ENCODE measurements at places on chromosomes 3 and 15. TPM values are rescaled to one million over a fixed set of nuclear protein-coding genes. Genes with fewer than 3 reads are reported as not detected.
A peak's percentile ranks its signal among the peaks of the same experiment; 100 is the strongest.

The RLBP1 gene
- total RNA-seq, result under 0.01 TPM

The PTPRG gene
- total RNA-seq, result 148 TPM

The C15orf39 gene
- total RNA-seq, result 6.5 TPM

The MAP6D1 gene
- 0.59 TPM for total RNA-seq

The CHRNA3 gene
- total RNA-seq, result not detected

The TRIM42 gene
- total RNA-seq, result not detected

The DPP8 gene
- 40.9 TPM for total RNA-seq

The KY gene
- total RNA-seq, result 2.1 TPM

The STARD5 gene
- total RNA-seq, result 6.5 TPM

The DUOXA2 gene
- not detected for total RNA-seq

GRCh38 chr3:32972482-32973146, 21.2 kb downstream of the CCR4 start:
- DNase-seq, result no peak

DNA sequence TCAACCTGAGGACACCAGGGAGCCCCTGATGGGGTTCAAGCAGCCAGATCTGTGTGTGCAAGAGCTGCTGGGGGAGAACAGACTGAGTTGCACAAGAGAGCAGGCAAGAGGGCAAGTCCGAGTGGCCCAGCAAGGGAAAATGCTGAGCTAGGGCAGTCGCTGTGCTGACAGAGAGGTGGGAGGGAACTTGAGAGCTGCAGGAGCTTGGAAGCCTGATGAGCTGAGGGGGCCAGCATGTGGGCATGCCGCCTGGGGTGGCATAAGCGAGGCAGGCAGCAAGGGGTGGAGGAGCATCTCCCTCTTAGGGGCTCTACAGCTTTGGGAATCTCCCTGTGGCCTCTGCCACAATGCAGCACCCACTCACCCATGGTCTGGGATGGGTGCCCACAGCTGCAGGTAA, 4.7 kb upstream of the CORO2B start:
- no peak for DNase-seq

DNA sequence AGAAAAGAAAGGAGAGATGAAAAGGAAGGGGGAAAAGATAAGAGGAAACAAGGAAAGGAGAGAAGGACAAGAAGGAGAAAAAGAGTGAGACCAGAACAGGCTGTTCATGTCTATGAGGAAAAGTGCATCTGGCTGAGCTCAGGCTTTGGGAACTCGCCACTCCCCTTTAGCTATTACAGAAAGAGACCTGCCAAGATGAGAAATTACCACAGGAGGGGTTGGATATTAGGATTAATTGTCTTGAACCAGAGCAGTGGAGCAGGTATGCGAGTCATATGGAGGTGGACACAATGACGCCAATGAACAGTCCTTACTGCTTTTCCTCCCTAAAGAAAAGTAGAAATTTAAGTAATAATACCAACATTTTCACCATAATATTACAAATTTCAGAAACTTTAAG, 577.0 kb upstream of the ARRDC4 start:
- DNase-seq, result no peak

DNA sequence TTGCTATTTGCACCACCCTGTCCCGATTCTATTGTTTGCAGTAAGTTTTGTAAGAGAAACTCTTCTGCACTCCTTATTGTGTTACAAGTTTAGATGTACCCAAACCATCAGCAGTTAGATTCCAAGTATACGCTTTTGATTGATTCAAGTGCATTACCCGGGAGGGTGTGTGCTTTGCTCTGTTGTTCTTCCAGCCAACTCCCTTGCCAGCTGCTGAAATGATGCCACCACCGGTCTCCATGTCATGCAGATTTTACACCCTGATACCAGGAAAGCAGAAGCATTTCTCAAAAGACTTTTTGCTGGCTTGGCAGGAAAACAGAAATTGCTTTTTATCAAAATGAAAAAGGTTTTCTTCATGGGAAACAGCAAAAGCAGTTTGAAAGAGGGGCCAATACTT, 1006.6 kb upstream of the CFAP20DC start:
- no peak for DNase-seq

DNA sequence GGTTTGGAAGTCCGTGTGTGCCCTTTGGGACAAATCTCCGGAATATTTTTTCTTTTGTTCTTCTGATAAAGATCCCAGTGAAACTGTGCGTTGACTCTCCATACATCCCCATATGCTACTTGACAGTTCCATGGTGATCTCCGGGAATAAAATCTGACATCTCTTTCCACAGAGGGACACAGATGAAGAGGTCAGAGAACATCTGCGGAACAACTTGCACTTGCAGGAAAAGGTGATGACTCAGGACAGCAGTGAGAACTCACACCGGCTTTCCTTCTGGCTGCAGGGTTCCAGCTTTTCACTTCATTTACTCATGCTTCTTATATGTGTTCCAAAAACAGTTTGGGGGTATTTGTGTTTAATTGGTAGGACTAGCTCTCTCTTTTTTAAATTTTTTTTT, 157.5 kb upstream of the CHRM5 start:
- DNase-seq, result no peak

GRCh38 chr3:35335703-35336102, 303.6 kb upstream of the ARPP21 start:
- no peak for DNase-seq

DNA sequence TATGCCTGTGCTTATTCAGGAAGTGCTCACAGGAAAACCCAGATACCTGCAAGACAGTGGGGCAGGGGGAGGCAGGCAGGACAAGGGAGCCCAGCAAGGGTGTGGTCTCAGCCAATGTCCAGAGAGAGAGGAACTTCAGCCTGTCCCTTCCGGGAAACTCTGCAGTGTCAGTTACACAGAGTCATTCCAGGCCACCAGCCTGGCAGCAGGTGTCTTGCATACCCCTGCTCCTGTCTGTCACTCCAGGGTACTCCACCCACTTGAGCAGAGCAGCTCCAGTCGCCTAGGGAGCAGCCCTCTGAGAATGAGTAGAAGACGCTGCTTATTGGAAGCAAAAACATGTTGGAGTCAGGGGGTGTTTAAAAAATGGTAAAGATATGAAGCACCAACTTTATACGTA, 431.2 kb upstream of the RGMA start:
- DNase-seq, result no peak

DNA sequence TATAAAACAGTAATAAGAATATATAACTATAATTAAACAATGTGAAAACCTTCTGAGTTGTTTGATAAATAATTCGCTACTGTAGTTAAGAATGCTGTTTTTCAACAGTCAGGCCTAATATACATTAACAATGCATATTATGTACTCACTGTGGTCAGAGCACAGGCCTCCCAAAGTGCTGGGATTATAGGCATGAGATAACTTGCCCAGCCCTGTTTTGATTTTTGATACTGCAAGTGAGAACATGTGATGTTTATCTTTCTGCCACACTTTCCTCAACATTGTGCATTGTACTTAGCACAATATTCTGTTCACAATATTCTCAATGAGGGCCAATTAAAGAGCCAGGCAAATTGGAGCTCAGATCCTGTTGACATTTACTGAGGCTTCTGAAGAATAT, 274.5 kb upstream of the RARB start:
- no peak for DNase-seq

GRCh38 chr3:127157171-127157828, 35.6 kb upstream of the PRR23E start:
- DNase-seq, result no peak

GRCh38 chr3:87203809-87204208, 23.3 kb upstream of the CHMP2B start:
- no peak for DNase-seq

- no peak for DNase-seq
These were observed 44.6 kb upstream of the POU1F1 start for GRCh38 chr3:87320756-87321626.

GRCh38 chr15:77057685-77058084, 13.2 kb downstream of the TSPAN3 start:
- no peak for DNase-seq

DNA sequence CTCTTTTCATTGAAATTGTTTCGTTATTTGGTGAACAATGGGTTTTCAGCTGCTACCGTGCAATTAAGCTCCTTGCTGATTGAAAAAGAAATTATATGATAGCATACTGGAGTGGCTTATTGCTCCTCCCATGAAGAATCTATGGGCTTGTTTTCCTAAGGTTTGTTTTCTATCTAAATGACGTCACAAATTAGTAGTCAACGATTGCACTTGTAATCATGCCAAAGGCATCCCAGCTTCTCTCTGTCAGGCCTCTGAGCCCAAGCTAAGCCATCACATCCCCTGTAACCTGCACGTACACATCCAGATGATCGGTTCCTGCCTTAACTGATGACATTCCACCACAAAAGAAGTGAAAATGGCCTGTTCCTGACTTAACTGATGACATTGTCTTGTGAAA, 388.0 kb upstream of the LMCD1 start:
- no peak for DNase-seq

DNA sequence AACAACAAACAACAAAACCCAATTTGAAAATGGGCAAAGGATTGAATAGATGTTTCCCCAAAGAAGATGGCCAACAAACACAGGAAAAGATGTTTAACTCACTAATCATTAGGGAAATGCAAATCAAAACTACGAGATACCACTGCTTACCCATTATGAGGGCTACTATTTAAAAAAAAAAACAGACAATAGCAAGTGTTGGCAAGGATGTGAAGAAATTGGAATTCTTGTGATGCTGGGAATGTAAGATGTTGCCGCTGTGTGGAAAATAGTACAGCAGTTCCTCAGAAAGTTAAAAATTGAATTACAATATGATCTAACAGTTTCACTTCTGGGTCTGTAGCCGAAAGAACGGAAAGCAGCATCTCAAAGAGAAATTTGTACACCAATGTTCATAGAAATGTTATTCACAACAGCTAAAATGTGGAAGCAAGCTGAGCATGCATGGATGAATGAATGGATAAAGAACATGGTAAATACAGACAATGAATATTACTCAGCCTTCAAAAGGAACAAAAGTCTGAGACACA, 121.9 kb downstream of the CHSY1 start:
- no peak for DNase-seq

- DNase-seq, result peak; percentile 87
These were observed 517 bp downstream of the TMA7 start for GRCh38 chr3:48440590-48440958.

- peak; percentile 29 for DNase-seq
These were observed 192.7 kb upstream of the HES1 start for GRCh38 chr3:193943200-193943599.

- no peak for DNase-seq
These were observed 66.3 kb downstream of the ATP2B2 start for GRCh38 chr3:10438902-10439610.

DNA sequence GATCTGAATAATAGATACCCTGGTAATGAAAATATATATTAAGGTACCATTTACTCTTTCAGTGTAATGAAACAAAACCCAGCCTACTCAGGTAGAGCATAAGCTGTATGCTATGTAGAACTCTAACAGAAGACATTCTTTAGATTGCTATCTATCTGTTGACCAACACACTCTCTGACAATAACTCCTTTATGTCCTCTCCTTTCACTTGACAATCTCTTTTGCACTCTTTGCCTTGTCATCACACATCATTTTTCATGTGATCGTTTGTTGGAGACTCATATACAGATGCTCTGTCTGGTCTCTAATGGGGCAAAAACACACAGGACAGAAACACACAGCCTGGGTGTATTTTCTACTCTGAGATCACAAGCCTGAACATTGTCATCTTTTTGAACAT, 35.4 kb upstream of the SUCLG2 start:
- DNase-seq, result no peak

DNA sequence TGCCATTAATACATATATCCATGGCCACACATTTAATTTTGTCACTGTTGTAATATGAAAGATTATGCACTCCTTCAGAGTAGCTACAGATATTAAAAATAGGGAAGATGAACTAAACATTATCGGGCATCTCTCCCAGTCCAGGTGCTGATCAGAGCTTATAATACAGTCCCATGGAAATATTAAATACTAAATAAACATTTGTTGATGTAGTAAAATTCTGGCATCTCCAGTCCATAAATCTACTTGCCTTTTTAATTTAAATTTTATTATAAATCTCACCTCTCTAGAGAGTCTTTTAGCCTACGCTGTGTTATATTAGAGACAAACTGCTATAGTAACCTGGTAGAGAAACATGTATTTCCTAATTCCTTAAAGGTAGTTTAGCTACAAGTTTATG, 297.6 kb downstream of the GRM7 start:
- DNase-seq, result no peak

- DNase-seq, result peak; percentile 95
These were observed 46.6 kb upstream of the ATP2B2 start for GRCh38 chr3:10551821-10552630.

GRCh38 chr3:80734483-80734882, 966.7 kb upstream of the ROBO1 start:
- no peak for DNase-seq

GRCh38 chr3:52057812-52058495, 1.6 kb upstream of the DUSP7 start:
- no peak for DNase-seq

GRCh38 chr3:192986379-192986778, 68.7 kb upstream of the MB21D2 start:
- DNase-seq, result no peak

- peak; percentile 44 for DNase-seq
These were observed 13.1 kb upstream of the SCN5A start for GRCh38 chr3:38662544-38662943.

- DNase-seq, result peak; percentile 92
These were observed 18.6 kb downstream of the SSUH2 start for GRCh38 chr3:8625991-8626390.

DNA sequence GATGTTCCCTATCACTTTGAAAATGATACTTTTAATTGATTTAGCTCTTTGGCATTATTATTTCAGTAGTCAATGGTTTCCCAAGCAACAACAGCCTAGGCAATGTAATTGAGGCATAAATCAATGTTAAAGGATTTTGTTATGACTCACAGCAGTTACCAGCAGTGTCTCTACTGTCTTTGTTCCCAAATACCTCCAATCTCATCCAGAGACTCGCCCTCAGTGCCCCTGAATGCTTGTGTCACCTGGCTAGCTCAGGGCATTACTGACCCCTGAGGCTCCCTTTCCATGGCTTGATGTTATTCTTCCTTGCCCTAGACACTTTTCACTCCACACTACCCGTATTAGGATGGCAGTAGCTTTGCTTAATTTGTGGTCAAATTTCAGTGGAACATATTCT, 227.2 kb downstream of the SQOR start:
- no peak for DNase-seq
